ENCODE measurements at places on chromosomes 2 and 18. TPM values are rescaled to one million over a fixed set of nuclear protein-coding genes. Genes with fewer than 3 reads are reported as not detected.

DNA sequence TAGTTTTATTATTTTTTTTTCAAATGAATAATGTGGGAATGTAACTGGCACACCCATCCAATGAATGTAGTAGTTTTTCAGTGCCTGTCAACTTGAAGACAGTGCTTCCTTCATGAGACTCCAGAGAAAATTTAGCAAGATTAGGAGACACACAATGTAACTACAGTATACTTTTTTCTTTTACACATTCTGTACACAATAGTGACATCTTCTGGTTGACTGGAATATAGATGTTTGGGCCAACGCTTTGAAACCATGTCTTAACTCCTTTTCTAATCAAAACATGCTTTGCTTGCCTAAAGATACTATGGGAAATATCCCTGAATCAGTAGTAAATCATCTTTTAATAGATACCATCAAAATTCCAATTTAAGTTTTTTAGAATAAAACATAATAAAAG, 229.5 kb upstream of the ZC3H15 start:
- DNase-seq = peak; percentile 83

DNA sequence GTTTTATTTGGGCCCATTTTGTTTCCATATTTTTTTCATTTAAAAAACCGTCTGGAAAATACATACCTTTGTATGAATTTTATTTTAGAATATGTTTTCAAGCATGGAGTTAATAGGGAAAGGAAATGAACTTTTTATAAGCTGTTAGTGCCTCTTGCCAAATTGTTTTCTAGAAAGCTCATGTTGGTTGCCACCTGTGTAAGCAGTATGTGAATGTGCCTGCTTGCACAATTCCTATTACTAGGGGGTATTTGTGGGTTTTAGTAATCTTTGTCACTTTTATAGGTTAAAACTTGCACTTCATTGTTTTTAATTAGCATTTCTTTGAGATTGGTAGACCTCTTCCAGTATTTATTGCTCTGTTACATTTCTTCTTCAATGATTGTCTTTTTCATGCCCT, 107.3 kb downstream of the TANC1 start:
- DNase-seq = no peak

The RAX gene
- polyA plus RNA-seq = 0.24 TPM

The BBS5 gene
- 3.8 TPM for polyA plus RNA-seq

The UPP2 gene
- polyA plus RNA-seq = 0.24 TPM

Data from brain (organoid and tissue), 16 donors.